ENCODE measurements at places on chromosomes 1 and 21.

GRCh38 chr1:167054946-167055630 is 35.1 kb downstream of the GPA33 start:
- no peak for DNase-seq

- peak; percentile 74 for DNase-seq
Measured at GRCh38 chr1:37513795-37514349, 694 bp downstream of the MEAF6 start.

- no peak for DNase-seq
Measured at GRCh38 chr1:236041631-236042618, 23.0 kb downstream of the NID1 start.

DNA sequence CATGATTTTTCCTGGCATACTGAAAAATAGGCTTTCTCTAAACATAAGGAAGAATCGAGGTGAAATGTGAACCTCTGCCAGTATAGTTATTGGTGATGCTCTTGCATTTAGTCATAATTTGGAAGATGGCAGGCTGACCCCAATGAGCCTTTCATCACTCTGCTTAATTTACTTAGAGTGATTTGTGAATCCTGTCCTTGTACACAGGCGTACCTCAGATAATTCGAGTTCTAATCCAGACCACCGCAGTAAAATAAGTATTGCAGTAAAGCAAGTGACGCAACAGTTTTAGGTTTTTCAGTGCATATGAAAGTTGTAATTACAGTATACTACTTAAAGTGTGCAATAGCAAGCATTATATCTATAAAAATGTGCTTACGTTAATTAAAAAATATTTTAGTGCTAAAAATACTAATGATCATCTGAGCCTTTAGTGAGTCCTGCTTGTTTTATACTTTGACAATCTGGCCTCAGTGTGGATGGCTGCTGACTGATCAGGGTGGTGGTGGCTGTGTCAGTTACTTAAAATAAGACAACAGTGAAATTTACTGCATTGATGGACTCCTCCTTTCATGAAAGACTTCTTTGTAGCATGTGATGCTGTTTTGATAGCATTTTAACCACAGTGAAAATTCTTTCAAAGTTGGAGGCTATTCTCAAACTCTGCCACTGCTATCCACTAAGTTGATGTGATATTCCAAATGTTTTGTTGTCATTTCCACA is 1.7 kb downstream of the PKNOX1 start:
- DNase-seq, result peak; percentile 21

DNA sequence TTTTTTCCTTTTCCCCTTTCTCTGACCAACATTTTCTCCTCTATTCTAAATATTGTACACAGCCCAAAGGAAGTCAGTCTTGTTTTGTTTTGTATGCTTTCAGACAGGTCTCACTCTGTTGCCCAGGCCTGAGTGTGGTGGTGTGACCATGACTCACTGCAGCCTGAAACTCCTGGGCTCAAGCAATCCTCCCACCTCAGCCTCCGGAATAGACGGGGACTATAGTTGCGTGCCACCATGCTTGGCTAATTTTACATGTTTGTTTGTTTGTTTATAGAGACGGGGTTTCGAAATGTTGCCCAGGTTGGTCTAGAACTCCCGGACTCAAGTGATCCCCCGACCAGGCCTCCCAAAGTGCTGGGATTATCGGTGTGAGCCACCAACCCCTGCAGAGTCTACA is 72.8 kb downstream of the NRIP1 start:
- no peak for DNase-seq

DNA sequence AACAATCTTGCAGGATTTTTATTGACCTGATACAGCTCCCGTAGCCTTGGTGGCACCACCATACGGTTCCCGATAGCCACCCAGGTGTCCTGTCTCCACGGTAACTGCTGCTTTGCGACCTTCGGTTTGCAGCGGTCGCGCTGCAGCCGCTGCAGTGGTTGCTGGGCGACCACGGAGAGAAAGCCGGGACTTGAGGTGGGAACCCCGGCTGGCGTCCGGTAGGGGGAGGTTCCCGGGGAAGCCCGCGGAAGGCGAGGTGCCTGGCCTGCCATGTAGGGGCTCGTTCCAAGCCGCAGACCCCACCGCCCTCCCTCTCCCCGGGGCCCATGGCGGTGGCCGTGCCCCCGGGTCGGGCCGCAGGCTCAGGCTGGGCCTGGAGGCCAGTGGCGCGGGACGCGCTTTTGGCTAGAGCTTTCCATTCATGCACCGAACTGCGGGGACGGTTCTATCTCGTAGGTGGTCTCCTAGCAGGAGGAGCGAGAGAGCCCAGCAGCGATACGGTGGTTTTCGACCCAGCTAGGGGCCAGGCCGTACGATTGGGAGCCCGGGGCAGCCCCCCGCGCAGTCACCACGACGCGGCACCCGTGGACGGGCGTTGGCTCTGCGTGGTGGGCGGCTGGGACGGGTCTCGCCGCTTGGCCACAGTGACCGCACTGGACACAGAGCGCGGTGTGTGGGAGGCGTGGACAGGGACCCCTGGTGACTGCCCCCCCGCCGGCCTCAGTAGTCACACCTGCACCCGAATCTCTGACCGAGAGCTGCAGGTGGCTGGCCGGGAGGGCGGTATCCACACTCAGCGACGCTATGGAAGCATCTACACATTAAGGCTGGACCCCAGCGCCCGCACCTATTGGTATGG is at the start of gene KLHDC9:
TSS of gene KLHDC9 (plus strand) at position 152 of the 859 bp plus-strand sequence. CDS start at position 327, 175 bp downstream.
- peak; percentile 78 for DNase-seq

DNA sequence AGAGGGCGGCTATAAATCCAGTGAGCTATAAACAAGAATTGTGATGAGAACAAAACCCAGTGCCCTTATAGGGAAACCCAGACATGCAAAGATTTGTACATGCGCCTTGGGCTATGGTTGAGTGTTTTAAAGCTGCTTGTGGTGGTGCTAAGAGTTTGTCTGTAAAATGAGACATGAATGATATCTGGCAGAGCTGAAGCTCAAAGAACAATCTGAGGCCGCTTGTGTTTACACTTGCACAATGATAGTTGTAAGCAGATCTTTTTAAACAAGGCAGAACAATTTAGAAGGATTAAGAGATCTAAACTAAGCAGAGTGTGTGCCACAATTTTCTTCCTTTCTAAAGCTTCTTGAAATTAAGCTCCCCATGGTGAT is 80.4 kb upstream of the ADAMTS5 start:
- no peak for DNase-seq

- DNase-seq, result no peak
Measured at GRCh38 chr1:40876891-40877290, 14.7 kb upstream of the CITED4 start.
